Foreskin keratinocyte (primary cell): ENCODE measurements at places on chromosomes 6 and 20. TPM values are rescaled to one million over a fixed set of nuclear protein-coding genes. Genes with fewer than 3 reads are reported as not detected.

DNA sequence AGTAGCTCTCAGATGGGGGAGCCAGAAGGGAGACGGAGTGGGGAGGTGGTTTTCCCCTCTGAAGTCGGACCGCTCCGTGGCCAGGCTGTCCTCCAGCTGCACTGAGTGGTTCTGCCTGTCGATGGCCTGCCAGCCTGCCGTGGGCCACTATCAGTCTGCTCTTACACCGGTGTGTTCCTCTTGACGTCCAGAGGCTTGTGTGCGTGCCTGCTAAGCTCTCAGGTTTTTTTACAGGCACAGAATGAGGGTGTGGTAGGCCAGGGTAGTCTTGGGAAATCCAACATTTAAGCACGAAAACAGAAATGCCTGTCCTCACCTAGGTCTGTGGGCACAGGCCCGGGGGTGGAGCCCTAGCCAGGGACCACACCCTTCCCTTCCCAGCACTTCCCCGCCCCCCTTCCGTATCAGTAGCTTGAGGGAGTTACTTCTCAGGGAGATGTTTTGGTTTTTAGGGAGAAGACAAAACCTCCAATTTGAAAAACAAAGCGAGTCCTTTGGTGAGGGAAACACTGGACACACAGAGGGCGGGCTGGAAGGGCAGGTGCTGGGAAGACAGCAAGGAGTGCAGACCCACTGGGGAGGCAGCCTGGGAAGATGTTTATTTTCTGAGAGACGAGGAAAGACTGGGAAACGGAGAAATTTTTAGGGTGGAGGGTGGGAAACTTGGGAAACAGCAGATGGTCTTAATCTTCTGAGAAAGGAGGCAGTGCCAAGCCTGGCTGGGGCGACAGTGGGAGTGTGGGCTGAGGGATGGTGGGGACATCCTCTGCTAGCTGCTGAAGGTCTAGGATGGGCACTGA is 106.5 kb downstream of the LY86 start:
- DNase-seq, result no peak

DNA sequence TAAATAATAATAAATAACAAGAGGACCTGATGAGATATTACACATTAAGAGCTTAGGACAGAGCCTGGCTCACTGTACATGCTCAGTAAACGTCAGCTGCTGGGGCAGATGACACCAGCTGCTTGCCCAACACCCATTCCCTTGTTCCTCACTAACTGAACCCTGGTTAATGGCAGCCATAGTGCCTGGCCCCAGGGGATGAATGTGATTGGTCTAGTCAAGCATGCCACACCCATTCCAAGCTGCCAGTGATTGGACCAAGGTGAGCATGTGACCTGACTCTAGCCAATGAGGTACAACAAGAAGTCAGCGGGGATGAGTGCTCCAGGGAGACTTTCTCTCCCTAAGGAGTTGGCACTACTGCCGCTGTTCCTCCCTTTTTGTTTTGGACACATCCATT is 85.1 kb upstream of the PTPN1 start:
- DNase-seq, result no peak

GRCh38 chr20:49979030-49979832 is 3.5 kb upstream of the SNAI1 start:
- no peak for DNase-seq

DNA sequence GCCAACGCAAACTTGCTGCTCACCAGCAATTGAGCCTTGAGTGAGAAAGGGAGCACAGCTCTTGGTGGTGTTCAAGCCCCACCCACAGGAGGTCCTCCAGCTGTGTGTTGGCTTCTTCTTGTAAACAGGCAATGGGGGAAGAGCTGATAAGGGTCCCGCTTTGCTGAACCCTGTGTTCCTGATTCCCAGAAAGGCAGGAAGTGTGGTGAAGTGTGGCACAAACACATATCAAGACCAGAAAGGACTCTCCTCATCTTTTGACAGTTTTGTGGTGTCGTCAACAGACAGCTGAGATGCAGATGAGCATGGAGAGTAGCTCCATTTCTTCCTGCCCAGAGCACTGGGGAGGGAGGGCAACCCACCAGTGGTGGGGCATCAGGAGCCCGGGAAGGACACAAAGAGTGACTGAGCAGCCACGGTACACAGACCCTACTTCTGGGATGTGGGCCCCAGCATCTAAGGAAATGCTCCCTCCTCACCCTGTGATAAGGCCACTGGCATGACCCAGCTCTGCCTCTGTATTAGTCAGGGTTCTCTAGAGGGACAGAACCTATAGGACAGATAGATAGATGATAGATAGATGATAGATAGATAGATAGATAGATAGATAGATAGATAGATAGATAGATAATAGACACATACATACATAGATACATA is 188.9 kb upstream of the TAB2 start:
- no peak for DNase-seq

DNA sequence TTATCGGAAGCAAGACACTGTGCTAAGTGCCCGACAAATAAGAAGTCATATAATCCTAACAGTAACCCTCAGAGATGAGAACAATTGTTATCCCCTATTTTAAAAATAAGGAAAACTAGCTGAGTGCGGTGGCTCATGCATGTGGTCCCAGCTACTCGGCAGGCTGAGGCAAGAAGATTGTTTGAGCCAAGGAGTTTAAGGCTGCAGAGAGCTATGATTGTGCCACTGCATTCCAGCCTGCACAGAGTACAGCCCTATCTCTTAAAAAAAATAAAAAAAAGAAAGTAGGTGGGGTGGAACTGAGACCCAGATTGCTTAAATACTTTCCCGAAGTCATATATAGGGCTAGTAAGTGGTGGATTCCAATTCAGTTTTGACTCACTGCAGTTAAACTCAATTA is 84.7 kb downstream of the UST start:
- no peak for DNase-seq

DNA sequence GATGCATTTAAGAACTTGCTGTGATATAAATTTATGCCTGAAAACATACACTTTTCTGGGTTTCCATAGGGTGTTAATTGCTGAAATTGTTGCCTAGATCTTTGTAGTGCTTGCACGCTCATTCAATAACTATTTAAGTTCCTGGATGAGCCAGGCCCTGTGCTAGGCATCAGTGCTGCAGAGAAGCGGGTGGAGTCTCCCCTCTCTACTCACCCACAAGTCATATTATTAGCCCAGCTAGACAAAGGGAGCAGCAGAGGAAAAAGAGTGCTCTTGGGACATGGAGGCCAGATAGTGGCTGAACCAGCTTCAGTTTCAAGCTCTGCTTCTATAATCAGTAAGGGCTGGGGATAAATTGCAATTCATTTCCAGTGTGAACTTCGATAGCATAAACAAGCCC is 329.1 kb downstream of the TFAP2B start:
- peak; percentile 39 for DNase-seq

- no peak for DNase-seq
Observed at GRCh38 chr6:69926745-69927144, 60.4 kb downstream of the COL19A1 start.

Gene NUP43
- total RNA-seq, result 36.3 and 37.6 TPM in 2 replicates

Gene KHDC1
- 1.9 and 2.3 TPM in 2 replicates for total RNA-seq

Gene CGAS
- 6.3 and 6.7 TPM in 2 replicates for total RNA-seq
